Gastroesophageal sphincter (tissue), 4 donors: ENCODE measurements at places on chromosomes 2 and 18. TPM values are rescaled to one million over a fixed set of nuclear protein-coding genes. Genes with fewer than 3 reads are reported as not detected.
A peak's percentile ranks its signal among the peaks of the same experiment; 100 is the strongest.

Gene GPR45
- not detected for total RNA-seq

Gene ASXL3
- total RNA-seq, result 0.93 TPM

Gene MEMO1
- total RNA-seq, result 33.2 TPM

Gene RTP5
- total RNA-seq, result not detected

Gene TMEM169
- total RNA-seq, result 0.78 TPM

Gene ATG9A
- 47.8 TPM for total RNA-seq

DNA sequence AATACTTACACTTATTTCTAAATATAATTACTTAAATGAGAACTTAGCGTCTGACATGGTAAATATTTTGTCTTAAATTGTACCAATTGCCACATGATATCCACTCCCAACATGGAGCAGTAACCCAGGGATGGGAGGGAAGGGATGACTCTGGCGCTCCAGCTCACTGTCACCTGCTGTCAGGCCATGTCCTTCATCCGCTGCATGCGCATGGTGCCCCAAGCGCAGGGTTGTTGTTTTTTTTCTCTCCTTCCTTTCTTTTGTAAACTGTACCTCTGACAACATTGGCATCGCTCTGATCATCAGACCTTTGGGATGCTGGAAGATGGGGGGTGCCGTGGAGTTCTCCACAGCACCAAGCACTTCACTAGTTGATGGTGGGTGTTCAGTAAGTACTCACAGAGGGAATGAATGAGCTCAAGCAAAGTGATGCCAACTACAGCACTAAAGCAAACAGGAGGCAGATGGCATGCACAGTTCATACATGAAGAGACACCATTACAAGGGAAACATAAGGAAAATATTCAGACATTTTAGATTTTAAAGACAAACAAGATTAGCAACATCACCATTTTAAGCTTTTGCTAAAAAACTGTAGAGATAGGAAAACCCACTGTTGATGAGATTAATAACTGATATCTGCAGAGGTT lies 247.8 kb downstream of the GBX2 start:
- ATAC-seq, result no peak

GRCh38 chr2:42964439-42965083 lies 172.2 kb upstream of the HAAO start:
- ATAC-seq, result peak; percentile 29

- no peak for ATAC-seq
Observed at GRCh38 chr2:123732563-123732962, 292.5 kb upstream of the CNTNAP5 start.

- ATAC-seq, result no peak
Observed at GRCh38 chr2:130377491-130377890, 21.6 kb downstream of the PTPN18 start.

DNA sequence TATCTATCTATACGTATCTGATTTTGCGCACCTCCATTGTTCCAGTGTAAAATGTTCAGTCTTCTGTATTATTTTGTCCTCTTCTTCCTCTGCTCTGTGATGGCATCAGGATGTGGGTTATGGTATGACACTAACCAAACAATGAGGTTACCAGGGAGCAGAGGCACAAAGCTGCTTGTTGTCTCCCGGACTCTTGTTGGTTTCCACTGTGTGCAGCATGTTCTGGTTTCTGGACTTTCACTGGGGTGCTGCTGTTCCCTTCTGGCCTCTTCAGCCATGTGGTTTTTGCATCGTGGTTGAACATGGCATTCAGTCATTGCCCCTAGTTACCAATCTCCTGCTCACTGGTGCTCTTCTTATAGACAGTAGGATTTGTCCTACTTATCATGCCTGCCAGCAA lies 665.9 kb downstream of the CBLN2 start:
- no peak for ATAC-seq

DNA sequence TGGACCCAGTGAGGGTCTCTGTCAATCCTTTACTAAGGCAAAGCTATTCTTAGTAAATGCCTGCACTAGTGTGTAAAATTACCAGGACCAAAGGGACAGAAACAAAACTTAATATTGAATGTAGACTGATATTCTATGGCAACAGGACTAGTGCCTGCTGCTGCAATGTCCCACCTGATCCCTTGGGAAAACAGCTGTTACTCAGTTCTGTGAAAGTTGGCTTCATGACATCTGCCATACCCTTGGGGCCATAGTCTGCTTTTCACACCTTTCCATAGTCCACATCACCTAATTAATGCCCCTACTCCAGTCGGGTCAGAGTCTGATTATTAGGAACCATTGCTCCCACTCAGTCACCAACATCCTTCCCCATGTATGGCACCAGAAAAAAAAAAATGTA lies 14.5 kb downstream of the DNAJC27 start:
- no peak for ATAC-seq

DNA sequence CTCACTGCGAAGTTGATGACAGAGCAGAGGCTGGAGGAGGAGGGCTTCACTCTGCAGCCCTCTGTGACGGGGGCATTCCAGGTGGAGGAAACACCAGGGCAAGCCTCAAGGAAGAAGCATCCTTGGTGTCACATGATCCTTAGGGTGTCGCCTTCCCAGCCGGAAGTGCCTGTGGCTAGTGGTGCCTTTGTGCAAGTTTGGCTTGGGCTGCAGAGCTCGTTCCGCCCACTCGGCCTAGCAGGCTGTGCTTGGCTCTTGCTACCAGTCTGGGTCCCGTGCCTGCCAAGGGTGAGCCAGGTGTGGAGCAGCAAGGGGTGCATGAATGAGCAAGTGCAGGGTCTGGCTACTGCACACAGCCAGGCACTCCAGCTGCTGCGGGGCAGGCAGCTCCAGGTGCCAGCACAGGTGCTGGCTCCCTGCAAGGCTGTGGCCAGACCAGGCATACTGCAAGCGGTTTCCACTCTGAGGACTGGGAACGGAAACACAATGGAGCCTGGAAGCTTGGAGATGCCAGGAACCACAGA lies 325.3 kb upstream of the SMIM21 start:
- ATAC-seq, result no peak

- no peak for ATAC-seq
Observed at GRCh38 chr2:204370172-204370718, 175.0 kb upstream of the PARD3B start.

DNA sequence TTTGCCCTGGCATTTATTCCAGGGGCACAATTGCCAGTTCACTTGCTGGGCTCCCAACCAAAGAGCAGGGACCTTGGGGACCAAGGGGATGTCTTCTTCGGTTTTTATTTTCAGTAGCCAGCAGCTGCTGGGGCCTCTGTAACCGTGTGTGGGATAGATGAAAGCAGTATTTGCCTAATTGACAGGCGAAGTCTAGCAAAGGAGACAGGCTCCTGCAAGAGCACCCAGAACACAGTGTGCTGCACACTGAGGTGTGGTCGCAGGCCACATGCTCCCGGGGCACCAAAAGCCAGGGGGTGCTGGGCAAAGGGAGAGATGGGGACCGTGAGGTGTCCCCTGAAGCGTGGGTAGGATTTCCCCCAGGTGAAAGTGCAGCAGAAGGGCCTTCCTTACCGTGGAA lies 5.3 kb downstream of the SAG start:
- ATAC-seq, result no peak

GRCh38 chr2:163175294-163175693 lies 336.7 kb upstream of the KCNH7 start:
- no peak for ATAC-seq

DNA sequence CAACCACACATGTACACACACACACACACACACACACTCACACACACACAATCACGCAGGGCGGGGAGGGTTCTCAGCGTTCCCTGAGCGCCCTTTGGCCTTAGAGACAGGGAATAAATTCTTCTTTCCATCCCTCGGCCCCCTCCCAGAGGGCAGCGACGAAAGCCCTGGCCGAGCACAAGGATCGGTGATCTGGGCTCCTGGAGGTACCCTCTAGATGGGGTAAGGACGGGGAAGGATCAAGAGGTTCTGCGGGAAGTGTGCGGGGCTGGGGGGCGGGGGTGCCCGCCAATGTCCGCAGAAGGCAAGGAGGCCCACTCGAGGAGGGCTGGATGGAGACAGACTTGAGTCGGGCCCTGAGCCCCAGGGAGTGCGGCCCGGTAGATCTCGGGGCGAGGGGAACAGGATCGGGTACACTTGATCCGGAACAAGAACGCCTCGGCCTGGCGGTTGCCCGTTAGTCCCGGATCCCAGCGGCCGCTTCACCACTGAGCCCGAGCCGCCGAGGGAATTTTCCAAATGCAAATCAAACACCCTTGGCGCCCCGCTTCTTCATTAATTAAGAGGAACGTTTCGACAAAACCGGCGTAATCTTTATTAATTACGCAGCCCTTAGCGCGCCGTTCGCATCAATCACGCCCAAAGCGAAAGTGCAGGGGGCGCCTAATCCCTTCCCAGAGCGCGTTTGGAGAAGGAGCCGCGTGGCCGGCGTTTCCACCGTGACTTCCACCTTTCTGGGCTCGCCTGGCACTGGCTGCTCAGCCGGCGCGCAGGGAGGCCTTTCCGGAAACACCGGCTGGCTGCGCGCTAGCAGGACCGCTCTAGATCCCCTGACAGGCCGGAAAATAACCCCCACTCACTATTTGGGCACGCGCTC lies 7.0 kb upstream of the PAX3 start:
- ATAC-seq, result no peak

GRCh38 chr2:15259356-15259756 lies 301.8 kb downstream of the NBAS start:
- no peak for ATAC-seq

DNA sequence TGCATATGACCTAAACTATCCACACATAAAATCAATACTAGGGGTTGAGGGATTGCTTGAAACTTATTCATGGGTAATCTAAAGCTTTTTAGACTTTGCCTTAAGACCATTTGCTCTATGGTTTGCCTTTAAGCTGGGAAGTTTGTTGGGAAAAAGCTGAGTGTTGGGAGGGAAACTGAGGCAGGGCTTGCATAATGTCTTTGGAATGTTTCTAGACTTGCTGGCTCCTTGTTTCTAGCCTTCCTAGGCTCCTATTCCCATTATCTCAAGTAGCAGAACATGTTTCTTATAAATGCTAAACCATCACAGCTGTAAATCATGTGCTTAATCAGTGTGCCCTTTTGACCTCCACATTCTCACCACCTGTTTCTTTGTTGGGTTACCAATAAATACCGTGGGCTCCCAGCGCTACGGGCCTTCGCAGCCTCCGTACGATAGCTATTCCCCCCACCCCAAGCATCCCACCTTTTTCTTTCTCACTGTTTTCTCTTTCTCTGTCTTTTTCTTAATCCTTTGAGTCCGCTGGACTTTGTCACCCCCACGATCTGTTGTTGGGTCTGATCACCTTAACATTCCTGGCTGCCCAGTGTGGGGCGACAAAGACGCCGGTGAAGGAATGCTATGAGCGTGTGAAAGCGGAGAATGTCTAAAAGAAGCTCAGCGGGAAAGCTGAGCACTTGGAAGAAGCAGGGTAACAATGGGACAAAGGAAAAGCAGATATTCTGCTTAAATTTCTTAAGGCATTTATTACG lies 49.4 kb upstream of the CWC22 start:
- ATAC-seq, result no peak

DNA sequence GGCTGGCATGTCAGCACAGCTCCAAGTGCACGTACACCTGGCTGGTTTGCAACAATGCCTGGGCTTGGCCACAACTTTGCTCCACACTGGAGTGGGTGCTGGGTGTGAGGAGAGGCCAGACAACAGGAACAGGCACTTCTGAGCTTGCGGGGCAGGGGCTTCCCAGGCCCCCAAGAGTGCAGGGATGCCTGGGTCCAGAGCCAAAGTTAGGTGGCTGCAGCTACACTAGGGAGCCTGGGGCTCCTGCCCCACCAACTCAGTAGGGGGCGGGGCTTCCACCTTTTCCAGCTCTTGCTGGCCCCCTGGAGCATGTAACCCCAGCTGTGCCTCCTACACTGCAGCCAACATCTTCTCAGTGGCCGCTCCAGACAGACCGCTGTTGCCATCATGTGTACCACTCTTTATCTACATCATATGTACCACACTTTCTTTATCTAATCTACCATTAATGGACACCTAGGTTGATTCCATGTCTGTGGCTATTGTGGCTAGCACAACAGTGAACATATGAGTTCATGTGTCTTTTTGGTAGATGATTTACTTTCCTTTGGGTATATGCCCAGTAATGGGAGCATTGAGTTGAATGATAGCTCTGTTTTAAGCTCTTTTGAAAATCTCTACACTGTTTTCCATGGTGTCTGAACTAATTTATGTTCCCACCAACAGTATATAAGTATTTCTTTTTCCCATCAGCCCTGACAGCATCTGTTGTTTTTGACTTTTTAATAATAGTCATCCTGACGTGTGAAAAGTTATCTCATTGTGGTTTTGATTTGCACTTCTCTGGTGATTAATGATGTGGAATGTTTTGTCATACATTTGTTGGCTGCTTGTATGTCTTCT lies 87.9 kb downstream of the ZNF804A start:
- ATAC-seq, result peak; percentile 13

DNA sequence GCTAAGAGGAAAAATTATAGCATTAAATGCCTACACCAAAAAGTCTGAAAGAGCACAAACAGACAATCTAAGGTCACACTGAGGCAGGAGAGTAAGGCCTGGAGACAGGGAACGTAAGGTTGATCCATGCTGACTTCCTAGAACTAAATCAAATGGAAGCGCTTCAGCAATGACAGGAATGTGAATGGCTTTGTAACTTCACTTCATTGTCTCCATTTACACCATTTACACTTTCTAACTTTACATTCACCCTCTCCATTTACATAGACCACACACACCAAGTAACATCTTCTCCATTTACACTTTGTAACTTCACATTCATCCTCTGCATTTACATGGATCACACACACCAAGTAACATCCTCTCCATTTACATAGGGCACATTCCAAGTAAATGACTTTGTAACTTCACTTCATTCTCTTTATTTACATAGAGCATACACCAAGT lies 103.1 kb upstream of the SPATS2L start:
- ATAC-seq, result no peak

DNA sequence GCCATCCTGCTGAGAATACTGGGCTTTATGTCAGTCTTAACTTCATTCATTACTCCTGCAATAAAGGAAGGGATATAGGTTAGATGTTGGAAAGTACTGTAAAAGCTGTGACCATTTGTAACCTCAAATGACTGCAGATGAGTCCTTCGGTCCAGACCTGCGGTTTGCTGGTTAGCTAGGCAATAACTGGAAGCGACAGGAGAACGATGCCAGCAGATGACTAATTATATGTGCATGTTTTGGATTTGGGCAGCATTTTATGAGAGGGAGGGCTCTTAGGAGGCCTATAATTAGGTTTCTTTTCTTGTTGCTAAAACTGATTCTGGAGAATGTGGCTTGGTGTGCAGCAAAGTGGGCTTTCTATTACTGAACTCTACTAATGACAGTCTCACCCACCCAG lies 205.6 kb downstream of the TMEM182 start:
- ATAC-seq, result no peak

- no peak for ATAC-seq
Observed at GRCh38 chr2:112825706-112826105, 10.9 kb downstream of the IL1B start.

- no peak for ATAC-seq
Observed at GRCh38 chr2:134134313-134134706, 119.6 kb upstream of the MGAT5 start.

DNA sequence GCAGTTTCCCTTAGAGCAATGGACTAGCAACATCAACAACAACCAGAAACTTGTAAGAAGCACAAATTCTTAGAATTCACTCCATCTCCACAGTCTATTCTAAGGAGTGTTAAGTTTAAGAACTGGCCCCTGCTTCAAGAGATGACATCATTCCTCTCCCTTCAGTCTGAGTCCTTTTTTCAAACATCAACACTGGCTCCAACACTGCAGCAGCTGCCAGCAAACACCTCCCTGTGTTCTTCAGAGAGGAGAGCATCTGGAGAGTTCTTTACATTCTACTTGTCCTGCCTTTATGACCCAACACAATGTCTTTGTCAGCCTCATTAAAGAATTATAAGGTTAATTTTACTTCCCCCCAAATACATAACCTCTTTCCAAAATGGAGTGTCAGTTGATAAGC lies 122.3 kb downstream of the HNMT start:
- no peak for ATAC-seq

- ATAC-seq, result no peak
Observed at GRCh38 chr2:42886921-42887320, 94.5 kb upstream of the HAAO start.

- ATAC-seq, result no peak
Observed at GRCh38 chr18:73688851-73689711, 458.6 kb downstream of the FBXO15 start.
